ENCODE measurements at places on chromosomes 6 and 20.

DNA sequence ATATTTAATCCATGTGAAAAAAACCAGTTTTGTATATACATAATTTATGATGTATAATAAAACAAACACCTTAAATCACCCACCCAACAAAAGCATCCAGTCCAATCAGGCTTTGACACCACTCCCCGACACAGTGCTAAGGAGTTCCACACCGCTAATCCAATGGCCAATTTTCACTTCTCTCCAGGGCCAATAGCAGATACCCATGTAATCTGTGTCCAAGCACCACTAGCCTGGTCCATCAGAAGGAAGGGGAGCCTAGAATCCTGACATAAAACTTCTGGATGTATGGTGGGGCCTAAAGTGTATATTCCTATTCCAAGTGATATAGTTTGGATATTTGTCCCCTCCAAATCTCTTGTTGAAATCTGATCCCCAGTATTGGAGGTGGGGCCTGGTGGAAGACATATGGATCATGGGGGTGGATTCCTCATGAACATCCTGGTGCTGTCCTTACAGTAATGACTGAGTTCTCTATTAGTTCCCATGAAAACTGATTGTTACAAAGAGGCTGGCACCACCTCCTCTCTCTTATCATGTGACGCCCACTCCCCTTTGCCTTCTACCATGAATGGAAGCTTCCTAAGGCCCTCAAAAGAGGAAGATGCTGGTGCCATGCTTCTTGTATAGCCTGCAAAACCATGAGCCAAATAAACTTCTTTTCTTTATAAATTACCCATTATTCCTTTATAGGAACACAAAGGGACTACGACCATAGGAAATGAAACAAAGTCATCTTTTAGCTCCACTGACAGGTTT lies 20.8 kb downstream of the RALGAPA2 start:
- no peak for DNase-seq

DNA sequence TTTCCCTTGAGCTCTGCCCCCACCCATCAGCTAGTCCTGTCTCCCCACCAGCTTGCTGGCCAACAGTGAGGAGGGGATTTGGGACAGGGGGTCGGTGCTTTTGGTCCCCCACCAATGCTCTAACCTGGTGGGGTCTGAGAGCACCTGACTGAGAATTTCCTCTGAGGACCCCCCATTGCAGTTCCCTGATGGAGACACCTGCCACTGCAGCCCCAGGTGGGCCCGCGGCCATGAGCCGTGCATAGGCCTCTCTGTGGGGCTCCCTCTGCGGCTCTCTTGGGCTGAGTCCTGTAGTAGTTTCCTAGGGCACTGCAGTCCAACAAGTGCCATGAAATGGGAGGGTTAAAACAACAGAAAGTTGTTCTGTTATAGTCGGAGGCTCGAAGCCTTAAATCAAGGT lies 172.2 kb upstream of the SNX9 start:
- no peak for DNase-seq

GRCh38 chr20:38947931-38948362 lies 14.2 kb upstream of the DHX35 start:
- DNase-seq, result no peak

GRCh38 chr6:149209871-149210775 lies 107.4 kb upstream of the TAB2 start:
- no peak for DNase-seq

DNA sequence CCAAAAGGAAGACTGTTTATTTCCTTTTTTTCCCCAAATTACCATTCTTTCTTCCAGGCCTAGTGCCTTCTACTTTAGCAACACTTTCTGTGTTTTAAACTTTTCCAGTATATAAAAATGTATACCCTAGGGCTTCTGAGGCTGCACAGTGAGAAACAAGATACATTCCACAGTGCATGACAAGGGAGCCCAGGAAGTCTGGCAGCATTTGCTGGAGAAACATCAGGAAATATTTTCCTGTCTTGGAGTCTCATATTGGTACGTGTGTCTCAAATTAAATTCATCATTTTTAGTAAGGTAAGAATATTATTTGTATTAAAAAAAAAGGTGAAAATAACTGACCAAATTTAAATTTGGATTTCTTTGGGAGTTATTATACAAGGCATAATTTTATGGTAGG lies 662.6 kb downstream of the RFPL4B start:
- DNase-seq, result no peak

DNA sequence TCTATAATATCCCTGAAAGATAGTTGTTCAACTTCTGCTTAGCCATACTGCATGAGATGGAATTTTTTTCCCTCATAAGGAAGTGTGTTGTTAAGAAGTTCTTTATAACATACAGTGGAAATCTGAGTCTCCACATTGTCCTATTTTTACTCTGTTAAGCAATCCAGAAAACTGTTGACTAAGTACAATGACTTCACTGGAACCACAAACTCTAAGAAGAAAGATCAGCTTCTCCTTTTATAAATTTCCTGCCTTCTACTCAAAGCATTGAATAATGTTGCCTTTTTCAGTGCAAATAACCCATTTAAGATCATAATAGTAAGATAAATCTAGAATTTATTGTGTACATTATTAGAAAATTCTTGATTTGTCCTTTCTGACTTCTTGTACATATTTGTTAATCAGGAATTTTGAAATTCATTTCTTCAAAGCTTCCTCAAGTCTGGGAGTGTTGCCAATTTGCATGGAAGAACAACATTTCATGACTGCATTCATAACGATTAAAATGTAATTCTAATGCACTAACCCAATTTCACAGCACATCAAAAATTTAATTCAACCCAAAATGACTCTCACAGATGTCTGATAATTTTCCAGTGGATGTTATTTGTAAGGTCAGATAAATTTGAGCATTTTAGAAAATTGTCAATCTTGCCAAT lies 45.6 kb upstream of the ANKEF1 start:
- DNase-seq, result no peak

DNA sequence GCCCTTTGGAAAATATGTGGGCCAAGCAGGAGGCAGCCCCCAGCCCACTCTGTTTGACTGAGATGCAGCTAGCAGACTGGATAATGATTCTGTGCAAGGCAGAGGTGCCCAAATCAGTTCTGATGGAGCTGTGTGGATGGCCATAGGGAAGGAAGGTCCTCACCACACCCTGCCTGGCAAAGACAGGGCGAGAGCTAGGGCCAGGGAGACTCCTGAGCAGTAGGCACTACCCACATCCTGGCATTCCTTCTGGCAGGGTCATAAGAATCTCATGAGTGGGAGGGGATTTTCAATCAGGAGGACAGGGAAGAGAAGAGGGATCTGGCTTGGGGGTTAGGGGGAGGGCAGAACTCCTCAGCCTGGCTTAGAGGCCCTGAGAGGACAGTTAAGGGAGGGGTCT lies 18.6 kb upstream of the TREM2 start:
- no peak for DNase-seq

DNA sequence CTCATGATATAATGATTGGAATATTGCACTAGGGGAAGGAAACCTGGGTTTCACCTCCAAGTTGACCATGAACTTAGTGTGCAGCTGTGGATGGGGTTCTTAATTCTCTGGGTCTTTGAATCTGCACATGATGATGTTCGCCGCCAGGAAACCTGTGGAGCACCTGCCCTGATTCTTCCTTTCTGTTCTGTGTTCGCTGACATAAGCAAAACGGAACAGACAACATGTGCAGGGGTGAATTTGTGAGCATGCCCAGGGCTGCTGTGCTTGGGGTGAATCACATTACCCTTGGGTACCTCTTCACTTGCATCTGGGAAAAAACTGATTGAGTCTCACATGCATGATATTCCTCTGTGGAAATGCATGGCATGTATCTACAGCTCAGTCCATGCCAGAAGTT lies 48.8 kb downstream of the CAP2 start:
- DNase-seq, result no peak

DNA sequence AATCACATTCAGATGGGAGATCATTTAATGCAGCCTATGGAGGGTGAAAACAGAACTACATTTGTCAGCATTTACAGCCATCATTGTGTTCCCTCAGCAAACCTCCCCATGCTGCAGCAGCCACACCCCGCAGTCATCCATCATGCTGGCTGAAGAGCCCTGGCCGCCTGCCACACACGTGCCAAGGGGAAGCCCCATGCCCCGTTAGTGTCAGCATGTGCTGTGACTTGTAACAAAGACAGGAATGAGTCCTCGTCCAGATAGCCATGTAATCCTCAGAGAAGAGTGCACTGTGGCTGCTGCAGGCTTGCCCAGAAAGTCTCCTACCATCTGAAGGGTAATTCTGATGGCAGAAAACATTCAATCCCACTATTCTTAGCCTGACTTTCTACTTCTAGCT lies 1097.8 kb downstream of the KIF16B start:
- DNase-seq, result no peak

DNA sequence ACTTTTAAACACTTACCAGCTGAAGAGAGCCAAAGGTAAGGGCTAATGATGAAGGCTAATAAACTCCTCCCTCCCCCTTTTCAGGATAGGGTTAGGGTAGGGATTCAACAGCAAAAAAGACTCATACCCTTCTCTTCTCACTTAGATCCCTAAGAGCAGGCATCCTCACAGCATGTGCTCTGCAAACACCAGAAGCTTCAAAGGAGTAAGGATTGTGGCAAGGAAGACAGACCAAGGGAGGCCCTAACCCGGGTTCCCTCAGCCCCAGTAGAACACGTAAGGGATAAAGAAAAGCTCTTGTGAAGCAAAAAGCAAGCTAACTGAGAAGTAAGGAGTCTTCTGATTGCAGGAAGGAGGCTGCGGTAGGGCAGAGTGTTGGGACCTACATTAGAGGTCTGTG lies 11.6 kb downstream of the MAP3K7 start:
- no peak for DNase-seq

- no peak for DNase-seq
Measured at GRCh38 chr20:32608664-32609015, 23.5 kb upstream of the NOL4L start.

- no peak for DNase-seq
Measured at GRCh38 chr20:58847463-58847862, 3.2 kb downstream of the GNAS-AS1 start.

DNA sequence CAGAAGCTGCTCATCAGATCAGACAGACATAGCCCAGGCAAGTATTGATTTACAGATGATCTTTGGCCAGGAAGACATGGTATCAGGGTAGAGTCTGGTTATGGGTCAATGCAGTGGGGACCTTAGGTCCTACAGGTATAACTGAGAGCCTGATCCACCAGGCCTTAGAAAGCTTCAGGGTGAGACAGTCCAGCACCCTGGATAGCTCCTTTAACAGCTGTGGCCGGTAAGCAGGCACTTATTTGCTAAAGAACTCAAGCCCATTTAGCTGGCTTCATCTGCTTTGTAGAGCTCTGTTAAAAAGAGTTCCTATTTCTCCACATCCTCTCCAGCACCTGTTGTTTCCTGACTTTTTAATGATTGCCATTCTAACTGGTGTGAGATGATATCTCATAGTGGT lies 39.6 kb downstream of the ESR1 start:
- DNase-seq, result no peak

DNA sequence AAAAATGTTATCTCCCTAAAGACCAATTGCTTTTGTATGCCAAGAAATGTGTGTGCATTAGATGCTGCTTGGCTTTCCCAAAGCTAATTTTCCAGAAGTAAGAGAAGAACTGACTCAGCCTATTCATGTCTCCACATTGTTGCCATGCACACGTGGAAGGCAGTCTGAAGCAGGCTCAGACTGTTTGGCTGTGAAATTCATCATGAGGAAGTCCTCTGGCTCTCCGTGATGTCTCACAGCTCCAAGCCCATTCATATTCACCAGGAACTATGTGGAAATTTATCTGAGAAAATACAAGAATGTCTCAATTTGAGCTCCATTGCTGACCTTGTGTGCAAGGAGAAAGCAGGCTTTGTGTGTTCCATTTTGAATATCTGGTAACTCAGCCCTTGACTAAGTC lies 1022.2 kb upstream of the GJE1 start:
- DNase-seq, result no peak

- no peak for DNase-seq
Measured at GRCh38 chr6:48147051-48147450, 36.1 kb upstream of the PTCHD4 start.

- peak; percentile 30 for DNase-seq
Measured at GRCh38 chr20:57473246-57474048, 51.5 kb downstream of the CTCFL start.

DNA sequence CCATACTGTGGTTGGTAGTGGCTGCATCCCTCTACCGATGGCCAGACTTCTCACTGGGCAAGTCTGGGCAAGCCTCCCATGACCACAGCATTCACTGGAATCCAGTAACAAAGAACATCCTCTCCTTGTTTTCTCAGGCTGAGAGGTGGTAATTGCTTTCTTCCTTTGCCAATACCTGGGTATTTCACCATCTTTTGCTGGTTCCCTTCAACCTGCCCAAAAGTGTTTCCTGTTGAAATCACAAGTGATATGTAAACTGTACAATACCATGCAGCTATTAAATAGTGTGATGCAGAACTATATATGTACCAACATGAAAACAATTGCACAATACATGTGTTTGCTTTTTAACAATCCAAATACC lies at the start of gene PTCHD4:
PTCHD4 (minus strand) TSS at position 55 of the 364 bp plus-strand sequence. CDS start 42,240 bp downstream, outside the sequence.
- no peak for DNase-seq

GRCh38 chr6:79802657-79803300 lies 144.6 kb downstream of the ELOVL4 start:
- DNase-seq, result no peak

DNA sequence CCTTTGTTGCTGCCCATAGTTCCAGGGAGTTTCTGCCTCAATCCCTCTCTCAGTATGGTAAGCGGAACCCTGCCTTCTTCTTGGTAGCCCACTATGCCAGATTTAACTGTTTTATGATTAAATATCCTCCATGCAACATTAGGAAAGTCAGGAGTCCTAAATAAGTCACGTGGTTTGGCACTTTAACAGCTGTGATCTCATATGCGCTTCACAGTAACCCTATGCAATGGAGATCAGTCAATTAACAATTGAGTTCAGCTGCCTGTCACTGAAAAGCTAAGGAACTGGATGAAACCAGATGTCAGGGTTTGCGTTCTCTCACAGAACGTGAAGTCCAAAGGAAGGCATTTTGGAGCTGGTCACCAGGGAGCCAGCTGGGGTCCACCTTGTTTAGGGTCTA lies 81.6 kb downstream of the PSMB1 start:
- no peak for DNase-seq

- no peak for DNase-seq
Measured at GRCh38 chr6:6751619-6752023, 163.1 kb downstream of the LY86 start.

- DNase-seq, result no peak
Measured at GRCh38 chr20:24911461-24911860, 37.6 kb upstream of the CST7 start.

GRCh38 chr20:21571841-21572690 lies 58.2 kb upstream of the NKX2-2 start:
- no peak for DNase-seq
